ENCODE measurements at places on chromosomes 11 and 22. TPM values are rescaled to one million over a fixed set of nuclear protein-coding genes. Genes with fewer than 3 reads are reported as not detected.

Gene PRODH
- 0.55 TPM for total RNA-seq

Gene SLC29A2
- total RNA-seq, result 4.7 TPM

Gene SLCO2B1
- 6.3 TPM for total RNA-seq

Gene CARD10
- 40.8 TPM for total RNA-seq

Gene MS4A14
- not detected for total RNA-seq

Gene CSF2RB
- total RNA-seq, result not detected

Gene OR2AG2
- total RNA-seq, result not detected

Gene POTEH
- total RNA-seq, result not detected

Gene C22orf23
- not detected for total RNA-seq

Gene OR8B2
- not detected for total RNA-seq

Gene EXPH5
- total RNA-seq, result 0.07 TPM

All from A549 treated with DMSO at 1 μM for 4 hours (cell line).